HEK293T (cell line): ENCODE measurements at places on chromosomes 2 and 18.

GRCh38 chr2:140862181-140862580 lies 1268.6 kb downstream of the LRP1B start:
- DNase-seq = no peak

DNA sequence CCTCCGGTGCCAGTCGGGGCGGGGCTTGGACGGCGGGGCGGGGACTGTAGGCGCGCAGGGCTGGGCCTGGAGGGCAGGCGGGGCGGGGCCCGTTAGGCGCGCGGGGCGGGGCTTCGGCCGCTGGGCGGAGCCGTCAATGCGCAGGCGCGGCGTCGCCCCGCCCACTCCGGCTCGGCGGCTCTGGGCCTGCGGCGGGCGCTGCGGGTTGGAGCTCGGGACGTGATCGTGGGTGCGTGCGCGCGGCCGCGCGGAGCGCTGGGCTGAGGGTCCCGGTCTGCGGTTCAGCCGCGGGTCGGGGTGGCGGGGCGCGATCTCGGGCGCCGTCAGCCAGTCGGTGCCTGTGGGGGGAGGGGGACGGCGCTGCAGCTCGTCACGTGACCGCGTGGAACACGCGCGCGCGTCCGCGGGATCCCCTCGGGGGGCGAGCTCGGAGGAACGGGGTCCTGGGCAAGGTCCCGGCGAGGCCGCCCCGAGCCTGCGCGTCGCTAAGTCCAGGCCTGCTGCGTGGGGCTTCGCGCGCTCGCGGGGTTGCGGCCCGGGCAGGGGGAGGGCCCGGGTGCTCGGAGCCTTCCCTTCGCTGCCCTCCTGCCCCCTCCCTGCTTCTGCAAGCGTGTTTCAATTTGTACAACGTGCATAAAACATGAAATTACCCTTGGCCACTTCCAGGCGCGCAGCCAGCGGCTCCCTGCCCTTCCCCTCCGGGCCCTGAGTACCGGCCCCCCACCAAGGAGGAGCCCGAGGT lies at the start of gene D2HGDH:
D2HGDH (plus strand) TSS at position 164 of the 742 bp plus-strand sequence. CDS start 595 bp downstream, outside the sequence.
- DNase-seq = peak; percentile 97

- no peak for DNase-seq
Observed at GRCh38 chr18:80251700-80252099, 4.4 kb upstream of the PARD6G start.

DNA sequence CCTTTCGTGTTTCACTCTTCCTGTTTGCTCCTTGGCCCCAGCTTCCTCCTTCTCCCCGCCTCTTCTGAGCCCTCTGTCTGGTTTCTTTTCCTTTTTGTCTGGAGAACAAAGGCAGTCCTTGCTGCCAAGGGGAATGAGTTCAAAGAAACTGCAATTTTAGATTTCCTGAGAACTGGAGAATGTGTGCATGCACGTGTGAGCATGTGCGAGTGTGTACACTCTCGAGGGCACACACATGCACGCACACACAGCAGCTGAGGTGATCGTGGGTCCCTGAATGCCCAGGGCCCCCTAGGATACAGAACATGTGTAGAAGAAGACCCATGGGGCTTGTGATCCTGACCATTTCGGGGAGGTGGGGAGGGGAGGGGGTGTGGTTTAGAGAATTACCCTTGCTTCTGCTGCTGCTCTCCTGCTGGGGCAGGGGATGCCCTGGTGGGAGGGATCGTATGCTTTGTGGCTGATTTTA lies 151.8 kb downstream of the DYSF start:
- no peak for DNase-seq

DNA sequence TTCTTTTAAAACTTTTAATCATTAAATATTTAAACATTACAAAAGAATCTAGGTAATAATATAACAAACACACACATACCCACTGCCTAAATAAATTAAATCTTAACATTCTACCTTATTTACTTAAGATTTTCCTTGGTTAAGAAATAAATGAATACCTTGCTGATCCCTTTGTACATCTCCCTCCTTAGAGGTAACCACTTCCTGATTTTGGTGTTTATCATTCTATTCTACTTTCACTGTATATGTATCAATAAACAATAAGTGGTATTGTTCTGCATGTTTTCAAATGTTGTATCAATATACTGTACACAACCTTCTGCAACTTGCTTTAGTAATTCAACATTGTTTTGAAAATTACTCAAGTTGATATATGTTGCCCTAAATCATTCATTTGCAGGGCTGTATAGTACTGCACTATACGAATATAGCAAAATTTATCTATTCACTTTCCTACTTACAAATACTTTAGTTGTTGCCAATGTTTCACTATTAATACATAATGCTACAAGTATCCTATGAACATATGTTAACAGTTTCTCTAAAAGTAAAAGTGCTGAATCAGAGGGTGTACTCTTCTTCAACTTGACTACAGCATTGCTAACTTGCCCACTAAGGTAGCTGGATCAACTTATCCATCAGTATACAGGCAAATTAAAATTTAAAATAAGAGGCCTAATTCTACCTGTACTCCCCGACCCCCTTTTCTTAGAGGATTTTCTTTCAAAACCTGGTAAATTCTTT lies 65.8 kb downstream of the MEMO1 start:
- DNase-seq = no peak

GRCh38 chr2:133633881-133634409 lies 65.7 kb upstream of the NCKAP5 start:
- DNase-seq = no peak

DNA sequence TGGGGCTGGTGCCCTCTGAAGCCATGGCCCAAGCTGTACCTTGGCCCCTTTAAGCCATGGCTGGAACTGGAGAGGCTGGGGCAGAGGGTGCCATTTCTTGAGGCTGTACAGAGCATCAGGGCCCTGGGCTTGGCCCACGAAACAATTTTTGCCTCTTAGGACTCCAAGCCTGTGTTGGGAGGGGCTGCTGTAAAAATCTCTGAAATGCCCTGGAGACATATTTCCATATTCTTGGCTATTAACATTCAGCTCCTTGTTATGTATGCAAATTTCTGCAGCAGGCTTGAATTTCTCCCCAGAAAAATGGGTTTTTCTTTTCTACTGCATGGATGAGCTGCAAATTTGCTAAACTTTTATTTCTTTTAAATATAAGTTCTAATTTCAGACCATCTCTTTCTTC lies 834.0 kb downstream of the DSC3 start:
- no peak for DNase-seq

- DNase-seq = no peak
Observed at GRCh38 chr18:7645756-7646155, 78.6 kb downstream of the PTPRM start.

DNA sequence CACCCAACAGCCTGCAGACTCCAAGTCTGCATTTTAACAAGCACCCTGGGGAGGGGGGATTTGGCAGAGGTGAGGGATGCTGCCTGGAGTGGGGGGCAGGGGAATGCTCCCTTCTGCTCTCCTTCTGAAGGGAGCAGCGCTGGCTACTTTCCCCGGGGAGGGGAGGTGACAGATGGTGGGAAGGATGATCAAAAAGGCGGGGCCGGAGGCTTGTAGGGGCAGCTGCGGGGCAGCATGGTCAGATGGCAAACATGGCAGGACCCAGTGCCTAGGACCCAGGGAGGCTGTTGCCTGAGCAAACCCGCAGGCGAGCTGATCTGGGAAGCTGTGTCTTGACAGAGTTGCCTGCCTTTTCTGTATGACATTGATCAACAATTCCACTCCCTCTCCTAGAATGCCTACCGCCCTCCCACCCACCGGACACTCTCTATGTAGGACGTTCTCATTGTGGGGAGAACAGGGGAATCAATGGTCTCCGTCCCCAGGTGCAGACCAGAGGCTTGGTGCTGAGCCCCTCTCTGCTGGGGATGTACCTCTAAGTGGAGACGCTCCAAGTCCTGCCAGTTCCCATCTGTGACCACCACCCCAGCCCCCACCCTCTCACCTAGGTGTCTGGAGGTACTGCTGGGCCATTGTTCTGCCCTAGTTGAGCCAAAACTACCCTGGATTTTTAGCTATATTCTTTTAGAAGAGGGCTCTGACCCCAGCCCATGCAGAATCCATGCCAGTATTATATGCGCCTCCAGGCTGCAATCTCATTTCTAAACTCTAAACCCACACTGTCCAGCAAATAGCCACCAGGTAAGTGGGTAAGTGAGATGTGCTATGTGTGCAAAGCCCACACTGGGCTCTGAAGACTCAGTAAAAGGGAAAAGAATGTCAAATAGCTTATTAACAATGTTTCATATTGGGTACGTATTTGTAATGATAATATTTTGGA lies 89.7 kb upstream of the SEC11C start:
- no peak for DNase-seq

DNA sequence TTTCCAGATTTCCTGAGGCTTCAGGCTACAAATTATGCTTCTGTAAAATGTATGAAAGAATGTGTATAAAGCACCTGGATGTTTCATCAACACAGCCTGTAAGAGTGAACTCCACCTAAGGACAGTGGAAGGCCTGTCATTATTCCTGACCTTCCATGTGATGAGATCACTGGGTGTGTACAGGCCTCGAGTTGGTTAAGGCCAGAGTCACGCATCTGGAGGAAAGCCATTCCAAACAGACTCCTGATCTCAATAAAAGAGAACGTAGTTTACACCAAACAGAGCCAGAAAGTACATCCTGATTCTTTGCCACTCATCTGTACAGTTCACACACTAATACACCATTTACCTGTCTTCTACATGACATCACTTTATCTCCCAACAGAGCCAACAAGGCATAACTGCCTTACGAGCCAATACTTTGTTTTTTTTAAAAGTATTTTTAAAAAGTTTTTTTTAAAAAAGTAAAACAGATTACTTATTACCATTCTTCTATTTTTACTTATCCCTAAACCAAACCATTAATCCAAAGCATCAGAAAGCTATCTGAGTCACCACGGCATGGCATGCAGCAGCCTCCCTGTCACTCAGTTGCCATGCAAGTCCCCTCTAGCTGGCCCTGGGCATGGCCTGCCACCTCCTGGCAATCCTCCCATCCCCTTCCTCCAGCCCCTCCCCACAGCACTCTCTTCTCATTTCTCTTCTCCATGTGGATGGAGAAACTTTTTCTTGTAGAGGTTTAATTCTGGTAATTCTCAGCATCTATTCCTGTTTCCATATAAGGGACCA lies 78.8 kb upstream of the TFCP2L1 start:
- no peak for DNase-seq

- no peak for DNase-seq
Observed at GRCh38 chr2:216916956-216917650, 57.2 kb upstream of the TNP1 start.
